ENCODE measurements at places on chromosomes 11 and 22. TPM values are rescaled to one million over a fixed set of nuclear protein-coding genes. Genes with fewer than 3 reads are reported as not detected.

GRCh38 chr22:46031965-46032851 lies 55.2 kb upstream of the WNT7B start:
- no peak overlapping the region for H3K27ac ChIP-seq
- H3K36me3 ChIP-seq: no peaks in the 10 kb centered on the region
- no peak overlapping the region for H3K4me3 ChIP-seq
- H3K4me1 ChIP-seq: peaks cover 19% of the 10 kb centered on the region
- no peak for DNase-seq

DNA sequence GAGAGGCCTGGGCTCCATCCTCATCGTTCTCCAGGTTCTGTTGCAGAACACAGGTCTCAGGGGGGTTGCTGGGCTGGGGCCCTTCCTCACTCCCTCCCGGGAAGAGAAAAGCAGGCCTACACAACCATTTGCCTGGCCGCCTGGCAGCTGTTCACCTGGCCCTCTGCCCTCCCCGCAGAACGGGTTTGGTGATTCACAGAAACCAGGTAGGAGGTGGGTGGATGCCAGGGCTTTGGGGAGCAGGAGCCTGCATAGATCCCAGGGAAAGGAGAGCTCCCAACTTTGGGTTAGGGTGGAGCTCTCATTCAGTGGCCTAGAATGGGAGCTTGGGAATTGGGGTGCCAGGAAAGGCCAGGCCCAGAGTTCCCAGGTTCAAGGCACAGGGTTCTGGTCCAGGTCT lies 995 bp downstream of the TMEM134 start:
- no peaks in the 10 kb centered on the region for H3K27me3 ChIP-seq
- H3K4me3 ChIP-seq: no peak overlapping the region
- H3K4me1 ChIP-seq: peaks cover 4% of the 10 kb centered on the region
- H3K36me3 ChIP-seq: no peaks in the 10 kb centered on the region
- DNase-seq: peak; percentile 38

- no peak for DNase-seq
- H3K27me3 ChIP-seq: no peaks in the 10 kb centered on the region
- no peak overlapping the region for H3K27ac ChIP-seq
- peaks cover 33% of the 10 kb centered on the region for H3K36me3 ChIP-seq
Measured at GRCh38 chr11:68392822-68393221, 67.7 kb upstream of the PPP6R3 start.

- no peaks in the 10 kb centered on the region for H3K4me1 ChIP-seq
- H3K4me3 ChIP-seq: no peak overlapping the region
- H3K27me3 ChIP-seq: no peaks in the 10 kb centered on the region
- no peak overlapping the region for H3K27ac ChIP-seq
- H3K36me3 ChIP-seq: no peaks in the 10 kb centered on the region
Measured at GRCh38 chr11:14093065-14093464, 130.5 kb downstream of the SPON1 start.

- peak overlapping the region; percentile 79 for H3K27ac ChIP-seq
- H3K27me3 ChIP-seq: no peaks in the 10 kb centered on the region
- peaks cover 4% of the 10 kb centered on the region for H3K4me1 ChIP-seq
- peaks cover 13% of the 10 kb centered on the region for H3K36me3 ChIP-seq
Measured at GRCh38 chr22:41619979-41620588, 759 bp downstream of the DESI1 start.

DNA sequence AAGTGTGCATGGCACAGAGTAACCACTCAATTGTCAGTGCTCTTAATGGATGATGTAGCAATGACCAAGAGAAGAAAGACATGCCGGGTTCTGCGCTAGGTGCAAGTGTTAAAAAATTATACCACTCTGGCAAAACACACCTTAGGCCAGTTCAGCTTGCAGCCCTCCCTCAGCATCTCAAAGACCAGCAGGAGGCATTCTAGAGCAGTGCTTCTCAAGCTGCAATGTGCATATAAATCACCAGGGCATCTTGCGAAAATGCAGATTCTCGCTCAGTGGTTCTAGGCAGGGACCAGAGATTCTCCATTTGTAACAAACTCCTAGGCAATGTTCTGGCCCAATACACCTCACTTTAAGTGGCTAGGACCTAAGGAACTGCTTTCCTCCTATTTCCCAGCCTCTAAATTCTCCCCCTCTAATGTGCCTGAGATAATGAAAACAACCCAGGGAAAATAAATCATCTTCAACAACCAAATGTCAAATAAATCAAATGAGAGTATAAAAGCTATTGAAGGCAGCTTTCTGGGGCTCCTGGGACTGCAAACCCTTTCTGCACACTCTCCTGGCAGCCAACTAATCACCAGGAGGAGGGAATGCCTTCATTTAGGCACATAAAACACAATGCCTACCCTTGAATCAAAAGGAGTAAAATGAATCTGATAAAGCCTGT lies 337.2 kb upstream of the API5 start:
- no peaks in the 10 kb centered on the region for H3K27me3 ChIP-seq
- H3K4me1 ChIP-seq: no peaks in the 10 kb centered on the region
- DNase-seq: no peak

- no peaks in the 10 kb centered on the region for H3K36me3 ChIP-seq
- DNase-seq: no peak
- H3K27ac ChIP-seq: no peak overlapping the region
- H3K4me1 ChIP-seq: no peaks in the 10 kb centered on the region
- no peak overlapping the region for H3K4me3 ChIP-seq
Measured at GRCh38 chr22:49525360-49525759, 302.3 kb downstream of the BRD1 start.

DNA sequence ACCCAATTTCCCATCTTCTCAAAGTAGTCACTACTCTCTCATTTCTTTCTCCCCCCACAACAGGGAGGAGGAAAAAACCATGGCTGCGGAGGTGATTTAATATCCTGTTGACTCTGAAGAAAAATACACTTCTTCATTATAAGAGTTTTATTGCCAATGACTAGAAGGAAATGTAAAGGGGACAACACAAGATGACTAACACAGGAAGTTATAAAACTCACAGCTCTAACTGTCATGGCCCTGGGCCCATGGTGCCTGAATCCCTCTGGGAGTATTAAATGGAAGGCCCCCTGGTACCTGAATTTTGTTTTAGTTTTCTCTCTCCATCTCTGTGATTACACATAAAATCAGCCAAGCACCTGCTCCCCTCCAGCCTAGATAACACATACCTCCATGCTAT lies 352.8 kb upstream of the FAT3 start:
- H3K27ac ChIP-seq: no peak overlapping the region
- no peaks in the 10 kb centered on the region for H3K27me3 ChIP-seq
- DNase-seq: no peak
- no peaks in the 10 kb centered on the region for H3K4me1 ChIP-seq
- no peaks in the 10 kb centered on the region for H3K36me3 ChIP-seq
- no peak overlapping the region for H3K4me3 ChIP-seq

GRCh38 chr11:39209981-39210380 lies 2249.5 kb downstream of the LRRC4C start:
- DNase-seq: no peak
- no peaks in the 10 kb centered on the region for H3K4me1 ChIP-seq
- no peaks in the 10 kb centered on the region for H3K27me3 ChIP-seq
- H3K27ac ChIP-seq: no peak overlapping the region
- no peaks in the 10 kb centered on the region for H3K36me3 ChIP-seq

UBASH3B gene
- 51.2 TPM for total RNA-seq

SHANK3 gene
- 44.0 TPM for total RNA-seq

MS4A6A gene
- 79.7 TPM for total RNA-seq

Measured in lung (tissue), 17 donors.